Activated naive CD4-positive, alpha-beta T cell treated with anti-CD3 and anti-CD28 coated beads for 36 hours (primary cell): ENCODE measurements at places on chromosomes 3 and 15.
A peak's percentile ranks its signal among the peaks of the same experiment; 100 is the strongest.

- DNase-seq = peak; percentile 88
Observed at GRCh38 chr3:182980204-182981037, at the start of gene DCUN1D1. TSS of gene DCUN1D1 (minus strand) at chr3:182980538. CDS start at chr3:182980489, 49 bp downstream.

GRCh38 chr15:31278544-31279220 is 48.0 kb upstream of the KLF13 start:
- no peak for DNase-seq

DNA sequence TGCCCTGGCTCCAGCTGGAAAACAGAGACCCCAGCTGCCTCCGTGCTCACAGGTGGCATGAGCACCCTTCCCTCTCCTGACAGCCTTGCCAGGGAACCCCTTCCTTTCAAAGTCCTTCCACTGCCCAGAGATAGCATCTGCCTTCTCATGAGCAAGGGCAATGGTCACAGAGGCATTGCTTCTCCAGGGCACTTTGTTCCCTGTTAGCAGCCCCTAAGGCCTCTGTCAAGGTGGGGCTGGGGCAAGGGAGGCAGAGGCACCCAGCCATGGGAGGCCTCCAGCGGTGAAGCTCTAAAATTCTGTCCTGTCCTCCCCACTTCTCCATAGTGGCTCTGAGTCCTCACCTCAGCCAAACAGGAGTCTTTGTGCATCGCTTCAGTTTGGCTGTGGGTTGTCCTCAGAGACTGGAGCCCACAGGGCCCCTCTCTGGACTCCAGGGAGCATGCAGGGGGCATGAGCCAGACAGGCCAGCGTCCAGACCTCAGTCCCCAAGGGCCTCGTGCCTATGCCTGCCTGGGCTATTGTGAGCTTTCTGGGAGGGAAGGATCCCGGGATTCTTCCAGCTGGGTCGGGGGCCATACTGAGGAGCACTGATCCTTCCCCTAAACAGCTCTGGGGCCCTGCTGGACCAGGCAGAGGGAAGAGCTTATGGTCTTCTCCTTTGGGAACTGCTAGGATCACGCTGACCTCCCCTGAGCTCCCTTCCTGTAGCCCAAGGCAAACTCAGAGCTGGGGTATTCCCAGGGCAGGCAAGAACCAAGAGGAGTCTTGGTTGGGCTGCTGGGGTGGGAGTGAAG is 106.6 kb downstream of the DNAJB8 start:
- no peak for DNase-seq

DNA sequence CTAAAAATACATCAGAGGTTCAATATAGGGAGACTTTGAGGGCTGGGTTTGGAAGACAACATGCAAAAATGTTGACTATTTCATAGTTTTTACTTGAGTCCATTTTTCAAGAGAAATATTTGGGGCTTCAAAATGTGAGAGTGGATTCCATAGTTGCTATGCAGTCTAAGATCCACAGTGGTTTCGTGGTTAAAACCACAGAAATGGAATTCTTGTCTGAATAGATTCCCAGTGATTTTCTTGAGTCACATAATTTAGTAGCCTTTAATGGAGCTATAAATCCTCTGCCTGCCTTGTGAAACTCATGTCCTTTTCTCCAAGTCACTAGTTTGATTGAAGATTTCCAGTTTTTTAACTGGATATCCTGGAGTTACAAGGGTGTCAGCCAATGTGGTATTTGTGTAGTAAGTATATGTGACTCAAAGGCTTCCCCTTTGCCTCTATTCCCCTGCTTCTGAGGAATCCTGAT is 94.7 kb upstream of the RBMS3 start:
- DNase-seq = no peak

- DNase-seq = no peak
Observed at GRCh38 chr3:3802046-3802445, 2.8 kb downstream of the LRRN1 start.

- DNase-seq = peak; percentile 37
Observed at GRCh38 chr15:84826369-84826823, 9.2 kb downstream of the ALPK3 start.

DNA sequence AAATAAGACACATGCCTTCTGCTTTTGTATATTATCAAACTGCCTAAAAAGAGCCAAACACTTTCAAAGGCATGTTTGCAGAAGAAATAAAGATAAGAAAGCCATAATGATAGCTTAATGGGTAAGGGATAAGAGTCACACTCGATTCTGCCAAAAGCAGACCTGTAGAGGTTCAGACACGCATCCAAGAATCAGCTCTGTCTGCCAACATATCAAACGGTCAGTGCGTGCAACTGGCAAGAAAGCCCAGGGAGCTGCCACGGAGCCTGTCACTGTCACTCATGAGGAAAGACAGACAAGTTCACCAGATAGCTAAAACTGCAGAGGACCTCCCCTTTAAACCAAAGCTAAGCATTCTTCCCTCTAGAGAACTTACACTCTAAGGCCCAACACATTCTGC is 23.2 kb downstream of the DCP1A start:
- no peak for DNase-seq

- peak; percentile 68 for DNase-seq
Observed at GRCh38 chr3:194089357-194090177, 46.4 kb upstream of the HES1 start.

GRCh38 chr15:85475317-85475701 is 94.9 kb downstream of the AKAP13 start:
- DNase-seq = no peak

DNA sequence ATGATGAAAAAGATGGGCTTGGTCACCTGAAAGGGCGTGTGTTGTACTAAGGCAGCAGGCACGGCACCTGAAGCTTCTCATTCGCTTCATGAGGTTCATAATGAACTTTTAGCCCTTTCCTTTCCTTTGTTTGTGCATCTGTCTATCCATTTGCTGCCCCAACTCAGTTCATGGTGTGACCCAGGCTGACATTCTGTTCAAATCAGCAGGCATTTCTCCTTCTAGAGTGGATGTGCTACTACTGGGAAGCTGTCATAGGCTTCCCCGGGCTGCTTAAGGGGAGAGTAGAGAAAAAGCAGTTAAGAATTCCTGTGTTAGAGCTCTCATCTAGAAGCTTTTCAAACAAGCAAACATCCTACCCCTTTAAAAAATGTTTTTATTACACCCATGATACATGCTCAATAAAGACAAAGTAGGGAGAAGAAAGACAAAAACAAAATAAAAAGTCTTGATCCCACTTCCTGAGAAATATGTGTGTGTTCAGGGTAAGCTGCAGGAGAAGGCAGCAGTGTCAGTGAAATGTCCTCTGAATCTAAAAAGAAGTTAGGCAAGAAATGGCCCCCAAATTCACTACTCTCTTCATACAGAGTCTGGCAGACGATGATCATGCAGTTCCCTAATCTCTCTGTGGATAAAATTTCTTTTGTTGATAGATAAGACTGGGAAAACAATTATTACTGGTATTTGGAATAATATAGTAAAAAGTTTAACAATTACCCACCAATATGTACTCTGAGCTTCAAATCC is 136.9 kb upstream of the PFN2 start:
- no peak for DNase-seq

DNA sequence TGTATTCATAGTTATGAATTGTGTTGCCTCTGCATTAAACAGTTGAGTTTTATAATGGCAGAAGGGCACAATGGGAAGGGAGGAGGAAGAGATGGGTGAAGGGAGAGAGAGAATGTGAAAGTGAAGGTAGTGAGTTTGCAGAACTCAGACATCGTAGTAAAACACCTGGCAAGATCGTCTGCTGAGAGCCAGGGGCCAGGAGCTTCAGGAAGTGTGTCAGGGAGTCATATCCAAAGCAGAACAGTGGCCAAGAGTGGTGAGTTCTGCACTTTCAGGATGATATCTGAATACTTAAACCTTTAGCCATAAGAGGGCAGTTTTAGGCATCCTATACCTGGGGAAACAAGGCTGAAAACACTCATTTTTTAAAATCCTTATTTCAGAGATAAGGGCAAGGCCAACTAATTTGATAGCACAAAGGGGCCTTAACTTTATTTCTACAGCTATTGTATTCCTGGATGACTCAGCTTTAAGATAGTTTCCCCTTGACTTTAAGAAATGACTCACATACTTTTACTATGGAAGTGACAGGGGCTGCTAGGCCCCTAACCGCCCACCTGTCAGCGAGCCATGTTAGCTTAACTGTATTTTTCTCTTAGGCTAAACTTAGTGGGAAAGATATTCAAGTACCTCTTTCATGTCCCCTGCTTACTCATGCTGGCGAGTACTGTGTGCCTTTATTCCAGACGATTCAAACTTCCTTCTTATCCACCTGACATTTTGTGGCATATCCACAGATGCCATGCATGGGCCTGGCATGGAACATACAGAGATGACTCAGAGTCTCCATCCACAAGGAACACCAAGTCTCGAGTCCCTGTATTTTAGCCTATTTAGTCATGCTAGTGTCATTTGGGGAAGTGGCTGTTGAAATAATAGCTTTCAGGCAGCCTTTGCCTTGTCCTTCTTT is 53.9 kb downstream of the RLBP1 start:
- peak; percentile 82 for DNase-seq

DNA sequence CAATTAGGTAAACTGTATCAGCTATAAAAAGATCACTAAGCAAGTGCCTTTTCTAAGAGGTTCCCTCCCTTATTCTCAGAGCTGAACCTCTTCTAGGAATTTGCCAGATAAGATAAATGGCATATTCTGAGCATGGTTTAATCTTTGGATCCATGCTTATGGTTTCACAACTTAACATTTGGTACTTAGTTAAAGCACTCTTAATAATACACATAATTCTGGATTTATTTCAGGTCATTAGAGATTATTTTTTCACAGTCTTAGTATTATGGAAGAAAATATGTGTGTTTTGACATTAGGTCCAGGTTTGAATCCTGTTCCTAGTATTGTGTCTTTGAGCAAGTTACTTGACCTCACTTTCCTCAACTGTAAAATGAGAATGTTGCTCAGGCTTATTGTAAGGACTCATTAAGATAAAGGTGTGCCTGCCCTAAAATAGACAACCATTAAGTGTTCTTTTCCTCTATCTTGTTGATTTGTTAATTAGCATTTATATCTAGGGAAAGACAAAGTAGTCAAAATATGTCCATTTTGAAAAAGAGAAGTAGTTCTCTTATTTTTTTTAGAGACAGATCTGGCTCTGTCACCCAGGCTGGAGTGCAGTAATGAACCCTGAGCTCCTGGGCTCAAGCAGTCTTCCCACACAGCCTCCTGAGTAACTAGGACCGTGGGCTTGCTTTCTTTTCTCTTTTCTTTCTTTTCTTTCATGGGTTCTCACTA is 43.4 kb downstream of the TSC22D2 start:
- no peak for DNase-seq

- no peak for DNase-seq
Observed at GRCh38 chr15:64092075-64092820, 1.4 kb downstream of the CIAO2A start.

DNA sequence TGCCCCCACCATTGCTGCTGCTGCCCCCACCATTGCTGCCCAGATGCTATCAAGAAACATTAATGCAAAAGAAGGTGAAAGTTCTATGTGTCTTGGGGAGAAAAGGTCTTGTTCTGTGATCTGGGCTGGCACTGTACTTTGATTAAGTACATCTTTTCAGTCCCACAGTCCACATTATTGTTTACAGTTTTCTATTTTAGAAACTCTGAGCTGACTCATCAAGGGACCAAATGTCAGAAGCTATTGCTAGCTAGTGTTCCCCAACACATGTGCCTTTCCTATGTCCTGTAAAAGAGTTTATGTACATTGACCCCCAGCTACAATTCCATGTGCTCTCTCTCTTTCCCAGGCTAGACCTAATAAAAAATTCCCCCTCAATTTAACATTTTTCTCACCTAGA is 264.7 kb upstream of the NECTIN3 start:
- no peak for DNase-seq

DNA sequence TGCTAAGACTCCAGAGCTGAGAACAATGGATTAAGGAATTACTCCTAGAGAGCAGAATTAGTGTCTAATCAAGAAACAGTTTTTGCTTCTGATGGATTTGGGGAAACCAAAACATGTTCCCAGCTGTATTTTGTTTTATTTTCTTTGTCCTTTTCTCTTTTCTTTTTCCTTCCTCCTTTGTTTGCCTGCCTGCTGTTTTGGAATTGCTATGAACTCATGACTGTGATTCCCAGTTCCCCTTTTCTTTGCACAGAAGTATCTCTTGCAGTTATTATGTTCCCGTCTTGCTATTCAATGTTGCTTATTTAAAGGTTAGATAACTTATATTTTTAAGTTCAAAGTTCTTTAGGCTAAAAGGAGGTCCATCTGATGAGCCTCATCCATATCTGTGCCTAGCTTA is 77.0 kb upstream of the GBE1 start:
- no peak for DNase-seq

- DNase-seq = no peak
Observed at GRCh38 chr15:25967116-25967515, 104.0 kb upstream of the ATP10A start.

- no peak for DNase-seq
Observed at GRCh38 chr3:31957106-31957505, 24.0 kb downstream of the OSBPL10 start.

GRCh38 chr15:83830381-83830780 is 176.5 kb downstream of the ADAMTSL3 start:
- DNase-seq = no peak

GRCh38 chr3:171481011-171481410 is 20.8 kb upstream of the TNIK start:
- no peak for DNase-seq

DNA sequence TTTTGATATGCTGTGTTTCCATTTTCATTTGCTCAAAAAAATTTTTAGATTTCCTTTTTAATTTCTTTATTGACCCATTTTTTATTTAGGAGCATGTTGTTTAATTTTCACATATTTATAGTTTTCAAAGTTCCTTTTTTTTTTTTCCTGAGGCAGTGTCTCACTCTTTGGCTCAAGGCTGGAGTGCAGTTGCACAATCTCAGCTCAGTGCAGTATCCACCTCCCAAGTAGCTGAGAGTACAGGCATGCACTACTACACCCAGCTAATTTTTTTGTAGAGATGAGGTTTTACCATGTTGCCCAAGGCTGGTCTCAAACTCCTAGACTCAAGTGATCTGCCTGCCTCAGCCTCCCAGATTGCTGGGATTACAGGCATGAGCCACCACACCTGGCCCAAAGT is 36.2 kb downstream of the PFN2 start:
- DNase-seq = no peak

DNA sequence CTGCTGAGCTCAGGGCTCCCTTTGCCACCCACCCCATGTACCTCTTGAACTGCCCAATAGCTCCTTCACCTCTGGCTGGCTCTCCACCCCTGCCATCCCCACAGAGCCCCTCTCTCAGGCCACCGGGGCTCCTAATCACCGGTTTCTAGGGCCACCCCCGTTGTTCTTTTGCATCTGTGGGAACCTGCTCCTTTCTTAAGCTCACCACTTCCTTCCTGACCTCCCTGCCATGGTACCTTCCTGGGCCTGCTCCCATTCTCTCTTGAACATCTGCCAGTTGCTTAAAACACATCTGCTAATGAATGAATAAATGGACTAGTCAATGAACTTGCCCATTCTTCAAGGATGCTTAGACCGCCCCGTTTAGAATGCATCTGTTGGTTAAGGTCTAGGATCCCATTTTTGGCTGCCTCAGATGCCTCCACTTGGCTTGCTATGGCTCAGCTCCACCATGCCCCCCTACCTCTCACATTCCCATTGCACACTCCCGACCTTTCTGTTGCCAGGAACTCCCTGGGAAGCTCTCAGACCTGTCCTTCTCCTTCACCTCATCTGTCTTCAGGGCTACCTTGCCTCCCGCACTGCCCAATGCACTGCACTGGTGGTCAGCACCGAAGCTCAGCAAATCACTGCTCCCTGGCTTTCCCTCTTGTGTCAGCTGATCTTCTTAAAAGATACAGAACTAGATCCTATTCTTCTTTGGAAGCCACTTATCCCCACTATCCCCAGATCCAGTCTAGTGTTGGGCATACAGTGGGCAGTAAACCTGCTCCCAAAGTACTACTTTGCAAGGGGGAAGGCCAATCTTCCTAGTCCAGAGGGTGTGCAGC is 9.1 kb downstream of the AMOTL2 start:
- DNase-seq = no peak
